Stimulated activated CD8-positive, alpha-beta memory T cell treated with anti-CD3 and anti-CD28 coated beads, Interleukin-7, amount 100 ng/mL, for 1 hour (primary cell): ENCODE measurements at places on chromosomes 5 and 9.

- no peak for DNase-seq
Measured at GRCh38 chr9:37960631-37961030, 56.7 kb upstream of the SLC25A51 start.

- DNase-seq: no peak
Measured at GRCh38 chr9:129333617-129334104, 155.6 kb upstream of the IER5L start.

GRCh38 chr5:55993731-55994494, 850 bp downstream of the IL6ST start:
- DNase-seq: no peak

- no peak for DNase-seq
Measured at GRCh38 chr5:178396796-178397720, 164.5 kb upstream of the PHYKPL start.

DNA sequence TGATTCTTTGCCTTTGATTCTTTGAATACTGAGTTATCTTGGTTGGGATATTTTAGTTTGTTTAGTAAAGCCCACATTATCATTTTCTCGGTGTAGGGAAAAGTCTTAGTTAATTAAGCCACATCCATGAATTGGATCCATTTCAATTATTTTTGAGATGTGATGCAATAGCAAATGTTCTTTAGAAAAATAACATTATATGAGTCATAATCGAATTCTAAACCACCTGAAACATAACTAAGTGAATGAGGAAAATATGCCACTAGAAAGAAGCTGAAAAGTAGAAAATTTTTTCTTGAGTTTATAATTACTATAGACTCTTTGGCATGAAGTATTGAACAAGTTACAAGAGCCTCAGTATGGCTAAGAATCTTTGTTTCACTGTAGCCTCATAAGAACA, 17.5 kb upstream of the CCDC192 start:
- no peak for DNase-seq

DNA sequence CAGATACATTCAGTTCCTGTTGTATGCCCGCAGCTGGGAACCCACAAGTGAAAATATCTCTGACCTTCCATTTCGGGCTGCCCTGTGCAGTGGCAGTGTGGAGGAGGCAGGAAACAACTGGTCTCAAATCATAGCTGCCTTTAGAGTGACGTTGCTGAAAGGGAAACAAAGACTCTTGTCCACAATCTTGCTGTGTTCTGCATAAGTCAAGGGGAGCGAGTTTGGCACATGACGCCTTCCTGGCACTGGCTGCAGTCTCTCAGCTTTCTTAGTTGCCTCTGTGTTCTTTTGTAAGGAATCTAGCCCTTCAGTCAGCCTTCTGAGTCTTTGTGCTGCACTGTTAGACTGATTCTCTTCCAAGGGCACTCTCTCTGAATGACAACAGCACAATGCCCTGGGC, 24.0 kb downstream of the ADAMTS16 start:
- no peak for DNase-seq

DNA sequence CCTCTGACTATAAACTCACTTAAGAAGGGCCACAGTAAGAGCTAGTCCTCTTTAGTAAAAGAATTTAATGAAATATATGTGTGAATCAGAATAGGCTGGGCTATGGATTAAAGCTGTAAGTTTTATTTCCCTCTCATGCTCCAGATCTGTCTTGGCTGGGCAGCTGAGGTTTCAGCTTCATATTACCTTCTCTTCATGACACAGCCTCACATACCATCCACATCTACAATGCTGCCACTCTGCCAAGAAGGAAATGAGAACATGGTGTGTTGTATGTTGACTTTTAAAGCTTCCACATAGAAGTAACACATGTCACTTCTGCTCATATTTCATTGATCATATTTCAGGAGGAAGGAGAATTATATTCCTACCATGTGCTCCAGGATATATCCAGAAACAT, 776.0 kb upstream of the ACO1 start:
- no peak for DNase-seq

- DNase-seq: no peak
Measured at GRCh38 chr5:149412783-149413476, 33.8 kb upstream of the IL17B start.

GRCh38 chr9:4549751-4550295, 59.6 kb downstream of the SLC1A1 start:
- no peak for DNase-seq

DNA sequence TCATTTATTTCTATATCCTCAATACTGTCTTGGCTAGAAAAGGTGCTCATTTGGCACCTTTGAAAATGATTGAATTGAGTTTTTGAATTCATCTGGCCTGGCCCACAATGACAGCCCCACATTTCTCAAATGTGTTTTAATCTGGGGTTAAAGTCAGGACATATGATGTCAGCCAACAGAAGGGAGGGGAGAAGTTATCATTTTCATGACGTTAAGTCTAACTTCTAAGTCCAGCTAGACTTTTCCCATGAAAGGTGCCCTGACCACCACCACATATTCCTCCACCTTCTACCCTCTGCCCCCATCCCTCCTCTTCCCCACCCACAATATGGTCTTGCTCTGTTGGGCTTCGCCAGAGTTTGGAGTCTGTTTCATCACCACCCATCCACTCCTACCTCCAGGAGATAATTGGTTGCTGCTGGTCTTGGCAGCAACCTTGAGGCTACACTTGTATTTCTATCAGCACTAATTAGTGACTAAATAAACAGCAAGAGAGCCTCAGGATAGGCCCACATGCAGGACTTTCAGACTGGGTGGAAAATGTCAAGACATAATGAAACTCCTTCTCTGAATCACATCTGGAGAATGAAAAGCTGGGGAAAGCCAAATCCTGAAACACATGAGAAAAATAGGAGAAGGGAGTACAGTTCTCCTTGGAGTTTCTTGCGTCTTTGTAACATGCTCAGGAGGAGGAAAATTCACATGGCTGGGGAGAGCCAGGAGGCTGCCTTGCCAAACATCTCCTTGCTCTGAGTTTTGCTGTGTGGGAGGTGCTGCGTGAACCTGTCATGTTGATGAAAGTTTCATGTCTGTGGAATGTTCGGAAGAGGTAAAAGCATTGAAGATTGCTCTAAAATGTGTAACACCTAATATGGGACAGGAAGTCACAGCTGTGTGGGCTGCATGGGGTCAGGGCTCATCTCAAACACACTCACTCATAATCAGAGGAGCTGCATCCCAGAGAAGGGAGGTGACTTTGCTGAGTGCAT, 544.7 kb upstream of the KLF4 start:
- no peak for DNase-seq

GRCh38 chr5:14708551-14708950, 44.0 kb downstream of the OTULIN start:
- no peak for DNase-seq
